Stimulated activated CD8-positive, alpha-beta memory T cell treated with anti-CD3 and anti-CD28 coated beads, Interleukin-7, amount 100 ng/mL, for 4 hours (primary cell): ENCODE measurements at places on chromosomes 5 and 9.

DNA sequence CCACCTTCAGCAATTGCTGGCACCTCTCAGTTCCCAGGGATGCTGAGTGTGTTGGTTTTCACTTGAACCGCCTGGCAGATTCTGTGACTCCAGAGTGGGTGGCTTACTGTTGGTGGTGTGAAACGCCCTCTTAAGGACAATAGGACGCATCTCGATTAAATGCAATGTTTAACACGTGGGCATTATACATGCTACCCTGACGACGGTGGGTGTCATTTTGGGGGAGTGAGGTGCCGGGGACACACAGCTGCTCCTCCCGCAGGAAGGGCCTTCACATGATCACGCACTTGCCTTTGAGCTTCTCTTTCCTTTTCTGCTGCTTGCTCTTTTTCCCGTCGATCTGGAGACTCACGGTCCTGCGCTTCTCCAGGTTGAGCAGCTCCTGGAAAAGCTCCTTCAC lies 29.7 kb downstream of the DIRAS2 start:
- DNase-seq: no peak

DNA sequence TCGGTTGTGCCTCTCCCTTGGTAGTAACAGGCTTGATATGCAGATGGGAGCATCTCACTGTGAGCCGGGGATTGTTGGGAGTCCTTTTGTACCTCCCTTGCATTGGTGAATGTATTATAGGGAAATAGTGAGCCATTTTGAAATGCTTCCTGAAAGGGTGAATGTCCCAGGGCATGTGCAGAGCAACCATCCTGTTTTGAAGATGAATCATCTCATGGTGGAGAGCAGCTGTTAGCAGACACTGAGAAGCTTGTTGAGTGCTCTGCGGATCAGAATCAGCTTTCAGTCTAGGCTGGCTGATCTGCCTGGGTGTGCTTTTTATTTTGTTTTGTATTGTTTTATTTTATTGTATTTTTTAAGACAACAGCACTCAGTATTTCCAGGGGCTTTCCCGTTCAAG lies 29.7 kb downstream of the SLC36A1 start:
- DNase-seq: no peak

GRCh38 chr9:38194870-38195269 lies 125.8 kb upstream of the SHB start:
- DNase-seq: no peak

DNA sequence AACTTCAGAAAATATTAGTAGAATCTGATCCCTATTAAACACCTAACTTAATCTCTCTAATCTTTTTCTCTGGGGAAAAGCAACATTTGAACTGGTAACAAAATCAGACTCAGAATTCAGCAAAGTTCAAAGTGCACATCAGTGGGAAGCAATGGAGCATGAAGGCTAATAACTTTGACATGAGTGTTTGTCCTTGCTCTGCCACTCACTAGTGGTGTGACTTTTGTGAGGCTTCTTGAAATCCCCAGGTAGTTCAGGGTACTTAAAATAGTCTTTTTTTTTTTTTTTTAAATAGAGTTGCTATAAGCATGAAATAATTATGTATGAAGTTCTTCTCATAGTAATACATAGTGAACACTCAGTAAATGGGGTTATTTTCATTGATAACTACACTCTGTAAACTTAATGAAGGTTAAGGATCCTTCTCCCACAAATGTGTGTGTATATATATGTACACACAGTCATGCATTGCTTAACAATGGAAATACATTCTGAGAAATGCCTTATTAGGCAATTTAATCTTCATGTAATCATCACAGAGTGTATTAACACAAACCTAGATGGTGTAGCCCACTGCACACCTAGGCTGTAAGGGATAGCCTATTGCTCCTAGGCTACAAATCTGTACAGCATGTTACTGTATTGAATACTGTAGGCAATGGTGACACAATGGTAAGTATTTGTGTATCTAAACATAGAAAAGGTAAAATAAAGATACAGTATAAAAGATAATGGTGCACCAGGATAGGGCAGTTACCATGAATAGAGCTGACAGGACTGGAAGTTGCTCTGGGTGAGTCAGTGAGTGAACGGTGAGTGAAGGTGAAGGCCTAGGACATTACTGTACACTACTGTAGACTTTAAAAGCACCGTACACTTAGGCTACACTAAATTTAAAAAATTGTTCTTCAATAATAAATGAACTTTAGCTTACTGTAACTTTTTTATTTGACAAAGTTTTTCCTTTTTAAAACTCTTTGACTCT lies 73.3 kb upstream of the HMHB1 start:
- DNase-seq: no peak

GRCh38 chr5:118220556-118221195 lies 767.7 kb downstream of the DTWD2 start:
- DNase-seq: no peak

- DNase-seq: no peak
Measured at GRCh38 chr5:89399548-89399947, 516.6 kb upstream of the MEF2C start.

DNA sequence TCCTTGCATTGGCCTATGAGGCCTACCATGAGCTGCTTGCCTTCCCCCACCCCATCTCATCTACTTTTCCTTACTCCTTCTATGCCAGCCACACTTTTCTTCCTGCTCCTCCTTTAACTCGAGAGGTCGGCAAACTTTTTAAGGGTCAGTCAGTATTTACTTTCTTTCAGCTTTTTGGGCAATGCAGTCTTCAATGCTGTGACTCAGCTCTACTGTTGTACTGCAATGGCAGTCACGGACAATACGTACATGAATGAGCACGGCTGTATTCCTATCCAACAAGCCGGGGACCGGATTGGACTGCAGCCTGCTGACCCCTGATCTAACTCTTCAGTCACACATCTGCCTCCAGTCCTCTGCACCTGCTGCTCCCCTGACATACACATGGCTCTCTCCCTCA lies 602 bp upstream of the ACTL7A start:
- no peak for DNase-seq

DNA sequence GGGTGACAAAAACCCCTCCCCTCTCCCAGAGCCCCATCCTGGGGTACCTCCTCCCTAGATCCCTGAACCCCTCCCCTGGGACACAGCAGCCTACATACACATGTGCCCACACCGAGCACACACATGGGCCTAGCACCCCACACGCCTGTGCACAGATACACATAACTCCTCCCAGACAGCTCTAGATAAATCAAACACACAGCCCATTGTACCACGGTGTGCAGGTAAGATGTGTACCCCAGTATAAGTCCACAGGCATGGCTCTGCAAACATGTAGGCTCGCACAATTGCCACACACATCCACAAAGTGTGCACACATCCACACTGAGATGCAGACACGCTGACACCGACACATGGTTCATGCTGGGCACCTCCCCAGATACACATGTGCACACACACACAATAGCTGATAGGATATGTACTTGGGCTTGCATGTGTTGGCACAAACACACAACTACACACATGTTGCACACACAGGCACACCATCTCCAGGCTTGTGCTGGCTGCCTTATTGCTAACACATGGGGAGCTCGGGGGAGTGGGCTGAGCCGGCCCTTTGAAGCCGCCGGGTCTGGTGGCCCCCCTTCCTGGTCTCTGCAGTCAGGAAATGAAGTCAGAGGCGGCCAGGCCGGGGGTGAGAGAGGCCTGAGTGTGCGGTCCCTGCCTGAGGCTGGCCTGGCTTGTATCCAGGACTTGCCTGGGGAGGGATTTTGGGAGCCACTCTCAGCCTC lies 30.2 kb downstream of the GOLGA2 start:
- DNase-seq: no peak

GRCh38 chr5:66666778-66667177 lies 70.6 kb downstream of the MAST4 start:
- DNase-seq: no peak

- no peak for DNase-seq
Measured at GRCh38 chr5:126519637-126520592, 75.1 kb downstream of the ALDH7A1 start.

- DNase-seq: no peak
Measured at GRCh38 chr5:39453606-39454005, 28.8 kb upstream of the DAB2 start.

DNA sequence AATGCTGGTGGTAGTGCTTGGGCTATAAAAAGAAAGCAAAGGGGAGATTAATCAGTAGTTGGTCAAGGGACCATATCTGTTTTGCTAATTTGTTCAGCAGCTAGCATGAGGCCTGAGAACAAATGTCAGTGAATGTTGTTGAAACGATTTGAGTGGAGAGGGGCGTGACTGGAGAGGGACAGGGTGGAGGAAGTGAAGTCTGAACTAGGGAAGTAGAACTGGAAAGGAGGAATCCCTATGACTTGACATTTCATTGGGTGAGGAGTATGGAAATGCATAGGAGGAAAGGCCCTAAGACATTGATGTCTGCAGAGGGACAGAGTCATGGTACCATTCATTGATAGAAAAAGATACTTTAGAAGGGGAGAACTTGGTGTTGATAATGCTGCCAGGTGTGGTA lies 19.7 kb downstream of the TLE4 start:
- no peak for DNase-seq

DNA sequence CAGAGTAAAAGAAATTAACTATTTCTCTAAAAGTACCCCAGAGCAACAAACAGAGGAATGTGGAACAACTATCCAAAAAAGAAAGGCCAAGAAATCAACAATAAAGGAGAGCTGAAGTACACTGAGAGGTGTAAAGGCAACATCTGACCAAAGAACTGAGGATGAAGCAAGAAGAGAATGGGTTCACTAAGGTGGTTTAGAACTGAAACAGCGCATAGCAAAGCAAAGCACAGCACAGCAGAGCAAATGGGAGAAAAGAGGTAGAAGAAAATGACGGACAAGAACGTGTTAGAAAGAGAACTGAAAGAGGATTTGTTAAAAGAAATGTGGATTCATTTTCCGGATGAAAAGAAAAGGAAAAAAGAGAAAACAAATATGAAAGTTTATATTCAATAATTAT lies 25.8 kb downstream of the RFX3 start:
- no peak for DNase-seq

DNA sequence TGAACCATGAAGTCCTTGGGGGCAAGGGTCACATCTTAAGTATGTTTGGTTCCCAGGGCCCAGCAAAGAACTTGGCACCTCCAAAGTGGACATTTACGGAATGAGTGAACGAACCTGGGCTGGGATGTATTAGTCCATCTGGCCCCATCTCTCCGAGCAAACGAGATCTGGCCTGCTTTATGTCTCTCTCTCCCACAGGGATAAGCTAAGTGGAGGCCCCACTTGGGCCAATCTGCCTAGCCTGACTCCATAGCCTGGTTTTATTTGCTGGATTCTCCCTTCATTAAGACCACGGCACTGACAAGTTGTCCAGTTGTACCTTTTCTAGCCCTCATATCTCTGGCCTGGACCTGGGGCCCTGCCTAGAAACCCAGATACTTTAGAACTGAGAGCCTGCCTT lies 2.1 kb downstream of the TTLL11 start:
- DNase-seq: no peak

GRCh38 chr9:135090547-135090946 lies 3.1 kb downstream of the OLFM1 start:
- no peak for DNase-seq

- no peak for DNase-seq
Measured at GRCh38 chr5:40404613-40405012, 275.1 kb upstream of the PTGER4 start.

GRCh38 chr9:38447703-38448102 lies 23.4 kb upstream of the IGFBPL1 start:
- no peak for DNase-seq

DNA sequence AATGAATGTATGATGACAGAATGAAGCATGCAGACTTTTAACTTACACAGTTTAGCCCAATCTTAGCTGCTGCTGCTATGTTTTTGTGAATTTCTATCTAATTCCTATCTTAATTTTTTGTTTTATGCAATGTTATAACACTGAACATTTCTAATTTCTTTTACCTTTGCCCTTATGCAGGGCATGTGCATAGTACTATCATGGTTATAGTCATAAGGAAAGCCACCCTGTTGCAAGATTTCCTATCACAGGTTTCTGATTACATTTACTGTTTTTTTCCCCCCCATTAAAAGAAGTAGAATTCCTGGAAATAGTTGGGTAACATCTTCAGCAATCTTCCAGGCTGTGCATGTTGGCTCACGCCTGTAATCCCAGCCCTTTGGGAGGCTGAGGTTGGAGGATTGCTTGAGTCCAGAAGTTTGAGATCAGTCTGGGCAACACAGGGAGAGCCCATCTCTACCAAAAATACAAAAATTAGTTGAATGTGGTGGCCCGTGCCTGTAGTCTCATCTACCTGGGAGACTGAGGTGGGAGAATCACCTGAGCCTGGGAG lies 164.4 kb downstream of the KDM4C start:
- DNase-seq: no peak

DNA sequence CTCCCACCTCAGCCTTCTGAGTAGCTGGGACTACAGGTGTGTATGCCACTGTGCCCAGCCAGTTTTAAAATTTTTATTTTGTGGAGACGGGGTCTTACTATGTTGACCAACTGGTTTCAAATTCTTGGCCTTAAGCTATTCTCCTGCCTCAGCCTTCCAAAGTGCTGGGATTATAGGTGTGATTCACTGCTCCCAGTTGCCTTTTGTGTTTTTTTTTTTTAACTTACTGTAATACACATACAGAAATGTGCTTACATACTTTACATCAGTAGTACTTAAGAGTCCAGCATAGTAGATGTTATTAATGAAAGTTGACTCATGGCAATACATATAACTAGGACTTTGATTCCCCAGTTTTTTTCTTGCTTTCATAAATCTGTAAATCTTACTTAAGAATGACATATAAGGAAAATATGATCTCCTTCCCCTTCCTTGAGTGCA lies 4.7 kb downstream of the MAN2A1 start:
- DNase-seq: no peak

- DNase-seq: no peak
Measured at GRCh38 chr5:111641533-111642233, 115.3 kb downstream of the NREP start.

DNA sequence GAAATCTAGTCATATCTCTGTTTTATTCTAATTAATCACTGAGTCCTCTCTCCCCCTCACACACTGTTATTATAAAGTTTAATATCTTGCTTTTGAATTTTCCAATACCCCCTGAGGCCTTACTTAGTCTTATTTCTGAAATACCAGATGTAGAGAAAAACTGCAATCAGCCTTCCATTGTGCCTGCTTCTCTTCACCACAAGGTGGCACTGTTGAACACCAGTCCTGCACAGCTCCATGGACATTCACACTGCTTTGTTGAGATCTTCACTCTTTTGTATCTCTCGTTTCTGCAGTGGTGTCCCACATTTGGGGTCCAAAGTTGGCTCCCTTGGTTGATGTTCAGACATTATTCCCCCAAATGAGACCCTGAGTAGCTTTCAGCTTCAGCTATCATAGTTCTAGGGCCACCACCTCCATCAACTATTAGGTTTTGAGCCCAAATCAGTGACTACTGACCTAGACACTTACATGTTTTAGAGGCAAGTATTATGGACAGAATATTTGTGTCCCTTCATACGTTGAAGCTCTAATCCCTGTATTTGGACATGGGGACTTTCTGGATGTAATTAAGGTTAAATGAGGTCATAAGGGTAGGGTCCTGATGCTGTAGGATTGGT lies 24.3 kb downstream of the BOD1 start:
- DNase-seq: no peak
